Dermis lymphatic vessel endothelial cell (primary cell): ENCODE measurements at places on chromosomes 2 and 18. TPM values are rescaled to one million over a fixed set of nuclear protein-coding genes. Genes with fewer than 3 reads are reported as not detected.

MGAT4A gene
- total RNA-seq, result 3.5 and 6.8 TPM in 2 replicates

IL37 gene
- total RNA-seq, result not detected in 2 replicates

CFAP53 gene
- total RNA-seq, result under 0.01 and 0.17 TPM in 2 replicates

TEX44 gene
- total RNA-seq, result not detected in 2 replicates

SCN9A gene
- 0.54 and 0.86 TPM in 2 replicates for total RNA-seq

ABCG8 gene
- total RNA-seq, result not detected in 2 replicates

EIF2B4 gene
- 21.5 and 25.9 TPM in 2 replicates for total RNA-seq

NPPC gene
- not detected in 2 replicates for total RNA-seq

CYRIA gene
- 33.6 and 46.8 TPM in 2 replicates for total RNA-seq

C2orf78 gene
- total RNA-seq, result not detected in 2 replicates

CDCA7 gene
- 2.0 and 3.2 TPM in 2 replicates for total RNA-seq

SERPINB3 gene
- not detected in 2 replicates for total RNA-seq

TMEM185B gene
- total RNA-seq, result 23.3 and 28.5 TPM in 2 replicates

ST8SIA3 gene
- total RNA-seq, result not detected in 2 replicates

SLC4A5 gene
- 0.09 and 0.11 TPM in 2 replicates for total RNA-seq

KIF3C gene
- 13.0 and 20.2 TPM in 2 replicates for total RNA-seq

CD28 gene
- total RNA-seq, result 0.09 and 0.11 TPM in 2 replicates

PIEZO2 gene
- 311 and 447 TPM in 2 replicates for total RNA-seq

STAT1 gene
- 51.8 and 59.3 TPM in 2 replicates for total RNA-seq

GCFC2 gene
- total RNA-seq, result 14.2 and 19.3 TPM in 2 replicates

SERPINB2 gene
- not detected in 2 replicates for total RNA-seq

SIX3 gene
- not detected in 2 replicates for total RNA-seq

TCF23 gene
- not detected in 2 replicates for total RNA-seq

LRRTM1 gene
- total RNA-seq, result not detected in 2 replicates

MATN3 gene
- 0.52 and 0.76 TPM in 2 replicates for total RNA-seq

TBR1 gene
- under 0.01 and 0.09 TPM in 2 replicates for total RNA-seq

ZSWIM2 gene
- not detected in 2 replicates for total RNA-seq

NLRC4 gene
- total RNA-seq, result not detected in 2 replicates

UGT1A4 gene
- total RNA-seq, result not detected in 2 replicates

GAL3ST2 gene
- total RNA-seq, result not detected in 2 replicates
